ENCODE measurements at places on chromosomes 4 and X.

- no peak for DNase-seq
These were observed 41.3 kb downstream of the ABLIM2 start for GRCh38 chr4:8117278-8117682.

DNA sequence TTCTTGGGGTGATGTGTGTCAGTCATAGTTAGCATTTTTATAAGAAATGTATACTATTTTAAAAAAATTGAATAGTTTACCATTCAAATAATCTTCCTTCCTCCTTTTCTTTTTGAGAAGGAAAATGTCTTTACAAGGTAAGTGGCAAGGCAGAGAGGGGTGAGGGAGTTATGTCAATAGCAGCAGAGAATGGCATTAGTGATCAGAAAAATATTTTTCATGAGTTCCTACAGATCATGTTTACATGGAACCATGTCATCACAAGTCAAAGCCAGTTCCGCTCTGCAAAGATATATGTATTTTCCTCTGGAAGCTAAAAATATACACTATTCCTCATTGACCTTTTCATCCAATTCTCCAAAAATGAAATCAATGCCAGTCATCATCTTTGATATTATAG is 67.3 kb downstream of the PTPN13 start:
- DNase-seq = no peak

- DNase-seq = no peak
These were observed 130.0 kb downstream of the AR start for GRCh38 chrX:67673741-67674274.

- no peak for DNase-seq
These were observed 416.6 kb upstream of the MAGEB18 start for GRCh38 chrX:25721564-25721963.

GRCh38 chrX:21779095-21779494 is 21.2 kb upstream of the SMPX start:
- no peak for DNase-seq

- peak; percentile 55 for DNase-seq
These were observed 181.1 kb downstream of the LARP7 start for GRCh38 chr4:112817933-112818593.

GRCh38 chr4:147138171-147138570 is 192.5 kb upstream of the TTC29 start:
- DNase-seq = no peak

DNA sequence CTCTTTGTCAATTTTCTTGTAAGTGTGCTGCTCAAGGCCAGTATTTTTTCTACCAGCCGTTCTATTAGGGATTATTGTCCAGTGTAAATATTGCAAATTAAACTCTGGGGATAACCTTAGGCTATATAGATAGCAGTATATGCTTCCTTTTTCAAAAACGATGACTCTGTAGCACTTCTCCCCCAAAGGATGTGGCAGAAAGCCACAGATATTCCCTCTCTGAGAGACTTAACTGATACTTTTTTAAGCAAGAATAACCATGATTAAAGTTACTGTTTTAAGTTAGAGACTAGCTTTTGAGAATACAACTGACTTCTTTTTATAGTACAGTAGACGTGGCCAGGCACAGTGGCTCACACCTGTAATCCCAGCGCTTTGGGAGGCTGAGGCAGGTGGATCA is 130.0 kb downstream of the FHIP1A start:
- DNase-seq = no peak

DNA sequence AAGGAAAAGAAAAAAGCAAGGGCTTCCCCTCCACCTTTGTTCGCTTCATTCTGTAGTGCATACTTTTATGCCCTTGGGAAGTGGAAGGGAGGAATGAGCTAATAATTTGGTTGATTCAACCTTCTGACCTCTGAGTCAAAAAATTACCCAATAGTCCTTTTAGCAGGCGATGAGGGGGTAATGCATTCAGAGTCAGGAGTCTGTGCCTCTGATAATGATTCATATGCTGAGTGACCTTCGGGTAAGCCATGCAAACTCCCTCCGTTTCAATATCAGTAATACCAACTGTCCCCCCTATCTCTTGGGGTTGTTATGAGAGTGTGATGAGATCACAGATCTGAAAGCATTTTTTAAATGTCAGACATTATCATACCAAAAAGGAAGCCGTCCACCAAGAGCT is 41.6 kb upstream of the ACSL4 start:
- DNase-seq = no peak

DNA sequence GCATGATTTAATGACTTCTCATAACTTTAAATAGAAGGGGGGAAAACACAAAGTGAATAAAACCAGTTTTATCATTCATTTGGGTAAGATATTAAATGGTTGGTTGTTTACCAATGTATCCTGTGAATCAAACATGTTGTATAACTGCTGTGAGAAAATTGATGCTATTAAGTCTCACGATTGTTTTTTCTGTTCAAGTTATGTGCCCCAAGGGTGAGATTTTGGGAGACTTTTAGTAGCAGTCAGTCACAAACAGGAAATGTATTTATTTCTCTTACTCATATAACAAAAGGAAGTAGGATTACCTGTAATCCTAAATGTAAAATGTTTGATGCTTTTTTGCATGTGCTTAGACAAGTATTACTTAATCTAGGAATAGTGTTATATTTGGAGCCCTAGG is 39.2 kb downstream of the MTHFD2L start:
- no peak for DNase-seq

DNA sequence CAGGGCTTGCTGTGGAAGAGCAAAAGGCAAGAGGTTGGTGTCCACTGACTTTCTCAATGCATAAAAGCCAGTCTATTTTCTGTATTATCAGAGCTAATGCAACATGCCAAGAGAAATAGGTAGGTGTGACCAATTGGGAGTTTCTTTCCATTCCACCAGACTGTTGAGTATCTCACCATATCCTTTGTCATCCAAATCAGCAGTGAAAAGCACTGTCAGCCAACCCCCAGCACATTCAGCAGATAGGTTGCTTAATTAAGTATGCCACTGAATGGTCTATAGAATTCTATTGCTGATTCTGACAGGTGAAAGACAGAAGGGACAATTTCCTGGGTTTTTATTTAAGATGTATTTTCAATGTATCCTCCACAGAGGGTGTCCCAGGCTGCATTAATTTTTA is 139.8 kb downstream of the HS6ST2 start:
- DNase-seq = no peak

DNA sequence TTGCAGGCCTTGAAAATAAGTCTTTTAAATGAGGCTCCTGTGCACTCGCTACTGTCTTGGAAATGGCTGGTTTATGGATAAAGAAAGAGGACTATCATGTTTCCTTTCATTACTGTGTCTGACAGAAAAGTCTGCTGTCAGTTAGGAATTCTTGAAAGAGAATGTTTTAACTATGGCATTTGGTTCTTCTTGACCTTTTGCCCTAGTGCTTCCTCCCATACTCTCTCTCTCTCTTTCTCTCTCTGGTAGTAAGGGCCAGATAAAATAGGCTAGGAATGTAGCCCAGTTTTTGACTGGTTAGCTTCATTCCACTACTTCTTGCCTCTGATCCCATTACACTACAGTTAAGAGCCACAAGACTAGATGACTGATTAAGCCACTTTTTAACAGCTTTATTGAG is 29.8 kb downstream of the YY2 start:
- DNase-seq = no peak

DNA sequence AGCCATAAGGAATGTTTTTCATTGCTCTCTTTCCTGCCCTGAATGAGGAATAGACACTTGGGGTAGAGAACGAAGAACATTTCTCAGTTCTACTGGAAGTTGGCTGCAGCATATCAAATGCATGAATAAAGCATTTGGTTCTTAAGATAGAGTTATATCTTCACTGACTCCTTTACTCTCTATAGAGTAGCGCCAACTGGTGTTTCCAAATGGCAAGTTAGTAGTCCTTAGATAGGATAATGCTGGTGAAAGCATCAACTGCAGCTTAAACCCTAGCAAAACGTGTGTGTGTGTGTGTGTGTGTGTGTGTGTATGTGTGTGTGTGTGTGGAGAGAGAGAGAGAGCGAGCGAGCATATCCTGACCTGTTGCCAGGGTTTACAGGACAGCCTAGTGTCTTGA is 62.2 kb upstream of the FRMPD4 start:
- DNase-seq = no peak

GRCh38 chrX:93932471-93933220 is 258.6 kb downstream of the FAM133A start:
- no peak for DNase-seq

GRCh38 chrX:29275928-29276327 is 688.7 kb downstream of the IL1RAPL1 start:
- no peak for DNase-seq

DNA sequence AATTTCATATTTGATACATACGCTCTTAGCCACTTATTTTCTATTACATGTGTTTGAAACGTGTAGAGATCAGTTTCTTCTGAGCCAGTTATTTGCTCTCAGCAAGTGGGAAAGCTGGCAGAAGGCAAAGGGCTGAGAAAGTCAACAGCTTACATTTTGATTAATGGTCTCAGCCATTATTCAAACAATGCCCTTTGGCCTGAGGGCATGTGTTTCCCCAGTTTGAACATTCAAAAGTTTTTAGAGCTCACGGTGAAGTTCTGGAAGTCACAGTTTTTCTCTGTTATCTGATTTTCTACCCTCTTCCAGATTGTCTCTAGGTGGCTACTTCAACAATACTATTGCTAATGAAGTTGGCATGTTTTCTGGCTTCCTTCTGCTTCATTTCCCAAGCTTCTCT is 591.8 kb upstream of the CPEB2 start:
- no peak for DNase-seq

DNA sequence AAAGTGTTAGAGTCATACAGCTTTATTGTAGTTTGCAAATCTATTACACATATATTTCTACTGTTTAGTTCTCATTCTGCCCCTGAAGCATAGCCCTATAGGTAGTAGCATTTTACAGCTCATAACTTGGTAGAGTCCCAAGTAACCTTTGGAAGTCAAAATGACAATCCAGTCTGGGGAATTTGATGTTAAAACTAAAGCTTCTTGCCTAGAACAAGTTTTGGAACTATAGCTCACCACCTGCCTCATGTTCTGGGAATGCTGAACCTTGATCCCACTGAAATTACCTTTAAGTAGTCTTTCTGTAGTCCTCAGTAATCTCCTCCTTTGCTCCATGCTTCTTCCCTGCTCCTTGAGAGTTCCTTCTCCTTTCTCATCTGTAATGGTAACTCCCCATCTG is 8.4 kb downstream of the UGT8 start:
- no peak for DNase-seq

GRCh38 chrX:103513067-103513466 is 6.2 kb downstream of the RAB40A start:
- no peak for DNase-seq

- DNase-seq = no peak
These were observed 298.7 kb upstream of the CLNK start for GRCh38 chr4:10983268-10983667.

- DNase-seq = no peak
These were observed 181.1 kb upstream of the PABPC4L start for GRCh38 chr4:134382478-134383227.

GRCh38 chr4:168713253-168713652 is 216.4 kb downstream of the PALLD start:
- no peak for DNase-seq

GRCh38 chr4:33914386-33914785 is 2329.9 kb downstream of the ARAP2 start:
- no peak for DNase-seq

GRCh38 chrX:112818114-112819007 is 22.3 kb downstream of the AMOT start:
- no peak for DNase-seq

- DNase-seq = no peak
These were observed 44.2 kb downstream of the SH3RF1 start for GRCh38 chr4:169226565-169226964.

- DNase-seq = no peak
These were observed 411.6 kb upstream of the MAGEB18 start for GRCh38 chrX:25726539-25726938.

GRCh38 chr4:138975225-138975624 is 40.4 kb upstream of the NOCT start:
- no peak for DNase-seq

DNA sequence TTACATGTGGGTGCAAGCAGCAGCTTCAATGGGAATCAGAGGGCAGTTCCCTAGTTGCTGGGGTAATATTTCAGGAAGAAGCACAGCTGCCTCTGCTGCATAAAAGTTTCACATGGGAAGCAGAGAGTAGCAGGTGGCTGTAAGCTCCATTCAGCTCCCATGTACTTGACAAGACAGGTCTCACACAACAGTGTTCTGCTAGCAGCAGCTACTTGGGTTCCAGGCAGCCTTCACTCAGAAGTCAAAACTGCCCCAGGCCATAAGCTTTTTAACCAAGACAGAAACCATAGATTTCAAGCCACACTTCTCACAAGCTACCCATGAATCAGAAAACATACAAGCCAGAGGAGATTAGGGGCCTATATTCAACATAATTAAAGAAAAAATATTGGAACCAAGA is 41.4 kb upstream of the SPIN2A start:
- no peak for DNase-seq

- no peak for DNase-seq
These were observed 122.5 kb downstream of the SPATA18 start for GRCh38 chr4:52173470-52174045.

DNA sequence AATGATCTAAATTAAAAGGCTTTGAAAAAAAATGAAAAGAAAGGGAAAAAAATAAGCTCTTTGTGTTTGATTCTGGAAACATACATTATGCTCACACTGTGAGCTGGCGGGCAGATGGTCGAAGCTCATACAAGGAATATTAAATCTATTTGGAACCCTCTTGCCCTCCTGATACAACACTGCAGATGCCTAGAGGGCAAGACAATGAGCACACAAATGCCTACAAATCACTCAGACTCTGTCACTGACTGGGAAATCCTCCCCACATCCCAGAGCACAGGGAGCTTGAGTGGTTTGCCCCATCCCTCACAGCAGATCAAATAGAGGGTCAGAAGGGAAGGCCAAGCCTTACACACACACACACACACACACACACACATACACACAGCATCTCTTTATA is 320.4 kb downstream of the HNRNPD start:
- DNase-seq = no peak

DNA sequence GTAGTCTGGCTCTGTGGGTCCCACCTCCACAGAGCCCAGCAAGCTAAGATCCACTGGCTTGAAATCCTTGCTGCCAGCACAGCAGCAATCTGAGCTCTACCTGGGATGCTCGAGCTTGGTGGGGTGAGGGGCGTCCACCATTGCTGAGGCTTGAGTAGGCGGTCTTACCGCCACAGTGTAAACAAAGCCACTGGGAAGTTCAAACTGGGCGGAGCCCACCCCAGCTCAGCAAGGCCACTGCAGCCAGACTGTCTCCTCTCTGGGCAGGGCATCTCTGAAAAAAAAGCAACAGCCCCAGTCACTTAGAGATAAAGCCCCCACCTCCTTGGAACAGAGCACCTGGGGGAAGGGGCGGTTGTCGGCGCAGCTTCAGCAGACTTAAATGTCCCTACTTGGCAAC is 243.2 kb upstream of the POF1B start:
- no peak for DNase-seq

DNA sequence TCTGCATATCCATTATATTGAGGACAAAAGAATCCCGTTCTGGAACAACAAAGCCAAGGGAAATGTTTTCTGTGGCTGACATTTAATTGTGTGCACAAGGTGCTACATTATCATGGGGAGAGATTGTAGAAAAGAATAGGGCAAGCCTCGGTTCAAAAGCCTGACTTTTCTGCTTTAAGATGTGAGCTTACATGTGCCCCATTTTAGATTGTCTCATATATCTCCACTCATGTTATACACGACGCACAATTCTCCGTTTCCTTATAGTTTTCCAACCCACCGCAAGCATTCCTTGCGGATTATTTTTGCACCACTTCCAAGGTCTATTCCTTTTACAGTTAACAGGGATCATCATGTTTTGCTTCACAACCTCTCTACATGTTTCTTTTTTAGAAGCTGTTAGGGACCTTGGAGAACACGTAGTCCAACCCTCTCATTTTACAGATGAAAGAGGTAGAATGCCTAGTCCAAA is 99.6 kb upstream of the MAML3 start:
- DNase-seq = no peak

- DNase-seq = no peak
These were observed 79.2 kb downstream of the SLC2A9 start for GRCh38 chr4:9942139-9942538.

Measured in naive thymus-derived CD4-positive, alpha-beta T cell (primary cell).